ENCODE measurements at places on chromosomes 1 and 21.

GRCh38 chr1:153357076-153357852 lies 390 bp upstream of the S100A9 start:
- H3K27ac ChIP-seq: peak overlapping the region; percentile 41
- H3K27me3 ChIP-seq: peaks cover 2% of the 10 kb centered on the region
- no peak overlapping the region for H3K4me3 ChIP-seq
- DNase-seq: no peak

DNA sequence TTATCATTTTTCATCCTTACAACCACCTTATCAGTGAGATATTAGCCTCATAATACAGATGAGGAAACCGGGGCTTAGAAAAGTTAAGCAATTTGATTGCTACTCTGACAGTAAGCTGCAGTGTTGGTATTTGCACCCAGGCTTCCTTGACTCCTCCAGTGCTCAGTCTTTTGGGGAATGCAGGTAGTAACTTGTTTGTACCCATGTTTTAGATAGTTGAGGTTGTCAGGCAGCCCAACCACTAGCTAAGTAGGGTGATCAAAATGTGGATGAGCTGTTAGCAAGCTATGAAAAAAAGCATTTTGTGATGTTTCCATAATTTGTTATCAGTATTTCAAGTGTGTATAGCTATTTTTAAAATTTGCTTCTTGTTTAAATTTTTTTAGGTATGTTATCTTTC lies 80.8 kb downstream of the SASS6 start:
- H3K27me3 ChIP-seq: no peaks in the 10 kb centered on the region
- no peak overlapping the region for H3K4me3 ChIP-seq

- no peaks in the 10 kb centered on the region for H3K36me3 ChIP-seq
- H3K27me3 ChIP-seq: peaks cover 2% of the 10 kb centered on the region
- no peak for DNase-seq
- no peak overlapping the region for H3K4me3 ChIP-seq
- no peaks in the 10 kb centered on the region for H3K4me1 ChIP-seq
Measured at GRCh38 chr1:5645929-5646328, 346.3 kb downstream of the NPHP4 start.

GRCh38 chr1:46721686-46722205 lies 2.8 kb upstream of the EFCAB14 start:
- peaks cover 12% of the 10 kb centered on the region for H3K27me3 ChIP-seq
- no peak overlapping the region for H3K27ac ChIP-seq
- H3K4me1 ChIP-seq: peaks cover 28% of the 10 kb centered on the region
- DNase-seq: no peak
- peaks cover 15% of the 10 kb centered on the region for H3K36me3 ChIP-seq

DNA sequence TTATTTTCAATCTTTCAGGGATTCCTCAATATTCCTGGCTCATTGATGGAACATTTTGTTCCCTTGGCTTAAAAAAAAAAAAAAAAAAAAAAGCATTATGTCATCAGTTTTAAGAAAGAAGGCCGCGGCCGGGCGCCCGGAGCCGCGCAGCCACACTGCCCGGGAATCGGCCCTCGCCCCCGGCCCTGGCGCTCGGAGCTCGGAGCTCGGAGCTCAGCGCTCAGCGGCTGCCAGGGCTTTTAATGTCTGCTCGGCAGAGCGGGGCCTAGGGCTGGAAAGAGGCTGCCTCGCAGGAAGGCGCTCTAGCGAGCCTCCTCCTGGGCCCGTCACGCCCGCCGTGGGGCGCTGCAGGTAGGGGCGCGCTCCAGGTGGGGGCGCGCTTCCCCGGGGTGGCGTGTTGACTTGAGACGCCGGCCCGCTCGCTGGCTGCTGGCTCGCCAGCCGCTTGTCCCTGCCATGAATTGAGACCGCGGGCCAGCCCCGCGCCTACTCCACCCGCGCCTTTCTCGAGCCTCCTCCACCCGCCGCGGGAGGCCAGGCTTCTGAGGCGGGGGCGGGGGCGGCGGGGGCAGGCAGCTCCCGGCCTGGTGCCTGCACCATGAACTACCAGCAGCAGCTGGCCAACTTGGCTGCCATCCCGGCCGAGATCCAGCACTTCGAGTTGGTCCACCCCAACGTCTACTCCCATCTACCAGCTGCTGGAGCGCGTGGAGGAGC lies 5.4 kb upstream of the TDRD5 start:
- no peaks in the 10 kb centered on the region for H3K36me3 ChIP-seq
- H3K27me3 ChIP-seq: peaks cover 45% of the 10 kb centered on the region
- peaks cover 1% of the 10 kb centered on the region for H3K4me1 ChIP-seq
- no peak overlapping the region for H3K27ac ChIP-seq
- DNase-seq: no peak
- no peak overlapping the region for H3K4me3 ChIP-seq

- H3K27ac ChIP-seq: no peak overlapping the region
- no peaks in the 10 kb centered on the region for H3K27me3 ChIP-seq
- H3K4me1 ChIP-seq: no peaks in the 10 kb centered on the region
- DNase-seq: no peak
- H3K4me3 ChIP-seq: no peak overlapping the region
- H3K36me3 ChIP-seq: no peaks in the 10 kb centered on the region
Measured at GRCh38 chr1:95098196-95098595, 19.0 kb upstream of the TLCD4 start.

DNA sequence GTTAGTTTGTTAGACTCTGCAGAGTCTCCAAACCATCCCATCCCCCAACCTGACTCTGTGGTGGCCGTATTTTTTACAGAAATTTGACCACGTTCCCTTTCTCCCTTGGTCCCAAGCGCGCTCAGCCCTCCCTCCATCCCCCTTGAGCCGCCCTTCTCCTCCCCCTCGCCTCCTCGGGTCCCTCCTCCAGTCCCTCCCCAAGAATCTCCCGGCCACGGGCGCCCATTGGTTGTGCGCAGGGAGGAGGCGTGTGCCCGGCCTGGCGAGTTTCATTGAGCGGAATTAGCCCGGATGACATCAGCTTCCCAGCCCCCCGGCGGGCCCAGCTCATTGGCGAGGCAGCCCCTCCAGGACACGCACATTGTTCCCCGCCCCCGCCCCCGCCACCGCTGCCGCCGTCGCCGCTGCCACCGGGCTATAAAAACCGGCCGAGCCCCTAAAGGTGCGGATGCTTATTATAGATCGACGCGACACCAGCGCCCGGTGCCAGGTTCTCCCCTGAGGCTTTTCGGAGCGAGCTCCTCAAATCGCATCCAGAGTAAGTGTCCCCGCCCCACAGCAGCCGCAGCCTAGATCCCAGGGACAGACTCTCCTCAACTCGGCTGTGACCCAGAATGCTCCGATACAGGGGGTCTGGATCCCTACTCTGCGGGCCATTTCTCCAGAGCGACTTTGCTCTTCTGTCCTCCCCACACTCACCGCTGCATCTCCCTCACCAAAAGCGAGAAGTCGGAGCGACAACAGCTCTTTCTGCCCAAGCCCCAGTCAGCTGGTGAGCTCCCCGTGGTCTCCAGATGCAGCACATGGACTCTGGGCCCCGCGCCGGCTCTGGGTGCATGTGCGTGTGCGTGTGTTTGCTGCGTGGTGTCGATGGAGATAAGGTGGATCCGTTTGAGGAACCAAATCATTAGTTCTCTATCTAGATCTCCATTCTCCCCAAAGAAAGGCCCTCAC lies at the start of gene OLIG2:
Gene OLIG2 (plus strand): TSS at position 447 of the 954 bp plus-strand sequence. CDS start 928 bp downstream, outside the sequence.
- peak within 1 kb of the TSS; percentile 86 for H3K27ac ChIP-seq
- peaks cover 8% of the 10 kb centered on the region for H3K36me3 ChIP-seq
- peaks cover 29% of the 10 kb centered on the region for H3K4me1 ChIP-seq
- peak within 1 kb of the TSS; percentile 55 for H3K4me3 ChIP-seq
- H3K27me3 ChIP-seq: peaks cover 86% of the 10 kb centered on the region
- DNase-seq: no peak

DNA sequence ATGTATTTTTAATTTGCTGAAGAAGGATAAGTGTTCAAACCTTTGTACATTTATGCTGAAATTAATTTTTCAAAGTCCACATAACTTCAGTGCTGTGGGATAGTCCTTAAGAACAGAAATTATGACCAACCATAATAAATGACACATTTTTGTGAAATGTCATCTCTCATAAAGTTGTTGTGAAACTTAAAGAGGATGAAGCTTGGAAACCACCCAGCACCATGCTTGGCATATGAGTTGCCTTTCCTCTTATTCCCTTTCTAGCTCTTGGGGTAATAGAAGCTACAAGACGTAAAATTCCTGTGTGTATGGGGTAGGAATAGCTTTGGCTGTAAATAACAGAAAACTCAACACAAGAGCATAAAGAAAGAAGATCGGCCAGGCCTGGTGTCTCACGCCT lies 18.9 kb upstream of the USP24 start:
- no peak for DNase-seq
- no peaks in the 10 kb centered on the region for H3K36me3 ChIP-seq
- peaks cover 16% of the 10 kb centered on the region for H3K27me3 ChIP-seq
- no peak overlapping the region for H3K4me3 ChIP-seq
